ENCODE measurements at places on chromosomes 5 and 9. TPM values are rescaled to one million over a fixed set of nuclear protein-coding genes. Genes with fewer than 3 reads are reported as not detected.

Gene CCDC192
- 1.3 TPM for total RNA-seq

Gene TMEM215
- total RNA-seq: not detected

- H3K36me3 ChIP-seq: peaks cover 23% of the 10 kb centered on the region
- H3K27me3 ChIP-seq: no peaks in the 10 kb centered on the region
- no peak overlapping the region for H3K27ac ChIP-seq
- H3K4me3 ChIP-seq: no peak overlapping the region
- no peaks in the 10 kb centered on the region for H3K4me1 ChIP-seq
- DNase-seq: no peak
These were observed 41.8 kb downstream of the NUP214 start for GRCh38 chr9:131167146-131167692.

DNA sequence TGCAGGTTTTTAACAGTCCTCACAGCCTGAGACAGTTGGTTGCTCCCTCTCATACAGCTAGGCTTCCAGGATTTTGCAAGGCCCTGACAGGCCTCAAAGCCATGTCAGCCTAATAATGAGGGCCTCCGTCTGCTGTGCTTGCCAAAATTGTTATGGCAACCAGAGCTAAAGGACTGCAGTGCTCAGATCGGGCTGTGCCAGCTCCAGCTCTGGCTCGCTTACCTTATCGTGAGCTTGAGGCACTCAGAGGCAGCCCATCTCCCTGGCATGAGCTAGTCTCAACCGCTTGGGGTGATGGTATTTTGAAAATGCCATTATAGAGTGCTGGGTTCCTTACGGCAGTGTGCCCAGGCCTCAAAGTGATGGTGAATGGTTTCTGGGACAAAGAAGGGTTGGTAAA is 8.4 kb downstream of the MTAP start:
- H3K4me1 ChIP-seq: no peaks in the 10 kb centered on the region
- no peak for DNase-seq
- peaks cover 3% of the 10 kb centered on the region for H3K36me3 ChIP-seq
- no peaks in the 10 kb centered on the region for H3K27me3 ChIP-seq
- no peak overlapping the region for H3K4me3 ChIP-seq

Data from thyroid gland (tissue), 4 donors.